ENCODE measurements at places on chromosomes 7 and 10.
A peak's percentile ranks its signal among the peaks of the same experiment; 100 is the strongest.

DNA sequence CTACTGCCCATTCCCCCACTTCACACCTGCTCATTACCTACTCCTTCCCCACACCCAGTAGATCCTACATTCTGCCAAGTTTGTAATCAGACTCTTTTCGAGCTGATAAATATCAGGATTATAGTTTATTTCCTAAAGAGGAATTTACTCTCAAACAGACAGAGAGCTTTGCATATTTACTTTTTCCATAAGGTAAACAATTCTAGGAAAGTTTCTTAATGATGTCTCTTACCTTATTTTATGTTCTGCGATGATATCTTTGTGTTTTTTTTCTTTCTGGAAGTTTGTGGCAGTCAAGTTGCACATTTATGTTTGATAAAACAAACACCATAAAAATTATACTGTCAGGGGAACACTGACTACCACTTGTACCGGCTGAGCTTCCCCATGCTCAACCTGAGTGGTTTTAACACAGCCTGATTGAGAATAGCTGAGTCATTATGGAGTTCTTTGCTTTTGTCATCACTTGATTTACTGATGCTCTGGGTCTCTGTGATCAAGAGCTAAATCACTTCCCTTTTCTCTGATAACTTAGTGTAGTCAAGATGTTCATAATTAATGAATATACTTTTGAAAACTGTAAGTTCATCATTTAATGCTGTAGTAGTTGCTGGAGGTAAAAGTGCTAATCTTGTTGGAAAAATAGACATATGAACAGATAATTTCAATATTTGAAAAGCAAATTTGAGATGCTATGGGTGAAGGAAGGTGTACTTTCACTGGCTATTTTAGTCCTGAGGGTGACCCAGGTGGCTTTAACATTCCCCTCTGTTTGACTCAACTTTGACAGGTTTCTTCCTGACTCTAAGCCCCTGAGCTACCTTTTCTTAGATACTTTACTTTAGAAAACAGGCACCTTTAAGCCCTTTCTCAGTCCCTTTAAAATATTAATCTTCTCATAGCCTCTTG is 1034.5 kb upstream of the LRRTM3 start:
- DNase-seq: peak; percentile 20

GRCh38 chr10:25059990-25060389 is 43.6 kb downstream of the THNSL1 start:
- DNase-seq: peak; percentile 97

DNA sequence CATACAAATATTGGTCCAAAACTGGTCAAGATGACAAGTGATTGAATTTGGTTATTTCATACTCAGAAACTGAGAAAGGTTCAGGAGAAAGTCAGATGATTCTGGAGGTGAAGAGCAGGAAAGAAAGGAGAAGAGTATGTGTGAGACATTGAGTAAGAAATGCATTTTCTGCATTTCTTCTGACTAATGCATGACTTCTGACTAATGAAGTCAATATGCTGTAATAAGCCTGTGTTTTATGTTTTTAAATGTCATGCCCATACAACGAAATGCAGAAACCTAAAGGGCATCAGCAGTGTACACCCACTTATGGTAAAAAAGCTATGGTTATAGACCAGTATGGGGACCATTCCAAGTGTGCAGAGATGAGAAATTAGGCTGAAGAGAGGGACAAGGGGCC is 1227.8 kb upstream of the SORCS1 start:
- DNase-seq: peak; percentile 91

DNA sequence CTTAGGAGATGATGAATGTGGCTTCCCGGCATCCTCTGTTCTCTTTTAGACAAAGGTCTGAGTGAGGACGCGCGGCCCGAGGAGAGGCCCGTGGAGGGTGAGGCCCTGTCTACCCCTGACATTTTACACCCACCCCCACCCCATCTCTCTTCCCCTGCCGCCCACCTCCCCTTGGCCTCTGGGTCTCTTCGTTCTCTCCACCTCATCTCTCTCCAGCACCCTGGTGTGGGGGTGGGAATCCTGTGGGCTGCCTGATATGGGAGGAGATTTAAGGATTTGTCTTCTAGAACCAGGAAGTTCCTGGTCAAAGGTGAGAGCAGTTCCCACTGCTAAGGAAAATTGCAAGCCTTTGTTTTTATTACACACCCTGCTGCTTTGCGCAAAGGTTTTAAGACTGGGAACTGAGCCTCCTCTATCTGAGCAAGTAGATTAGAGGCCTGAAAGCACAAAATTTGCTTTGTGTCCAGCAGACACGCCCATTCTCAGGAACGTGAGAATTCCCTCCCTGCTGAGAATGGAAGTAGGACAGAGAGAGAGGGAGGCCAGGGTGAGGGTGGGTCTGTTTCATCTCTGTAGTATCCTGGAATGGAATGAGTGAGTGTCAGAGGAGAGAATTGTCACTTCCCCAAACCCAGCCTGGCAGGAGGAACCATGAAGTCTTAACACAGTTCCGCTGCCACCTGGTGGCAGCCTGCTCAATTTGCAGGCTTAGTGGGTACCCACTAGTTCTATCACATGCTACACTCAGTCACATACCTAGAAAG is 91.2 kb downstream of the GTF2IRD1 start:
- DNase-seq: peak; percentile 16

- no peak for DNase-seq
Measured at GRCh38 chr7:97006055-97006815, 882 bp downstream of the DLX6 start.

- no peak for DNase-seq
Measured at GRCh38 chr7:156275292-156275691, 365.3 kb upstream of the RNF32 start.

DNA sequence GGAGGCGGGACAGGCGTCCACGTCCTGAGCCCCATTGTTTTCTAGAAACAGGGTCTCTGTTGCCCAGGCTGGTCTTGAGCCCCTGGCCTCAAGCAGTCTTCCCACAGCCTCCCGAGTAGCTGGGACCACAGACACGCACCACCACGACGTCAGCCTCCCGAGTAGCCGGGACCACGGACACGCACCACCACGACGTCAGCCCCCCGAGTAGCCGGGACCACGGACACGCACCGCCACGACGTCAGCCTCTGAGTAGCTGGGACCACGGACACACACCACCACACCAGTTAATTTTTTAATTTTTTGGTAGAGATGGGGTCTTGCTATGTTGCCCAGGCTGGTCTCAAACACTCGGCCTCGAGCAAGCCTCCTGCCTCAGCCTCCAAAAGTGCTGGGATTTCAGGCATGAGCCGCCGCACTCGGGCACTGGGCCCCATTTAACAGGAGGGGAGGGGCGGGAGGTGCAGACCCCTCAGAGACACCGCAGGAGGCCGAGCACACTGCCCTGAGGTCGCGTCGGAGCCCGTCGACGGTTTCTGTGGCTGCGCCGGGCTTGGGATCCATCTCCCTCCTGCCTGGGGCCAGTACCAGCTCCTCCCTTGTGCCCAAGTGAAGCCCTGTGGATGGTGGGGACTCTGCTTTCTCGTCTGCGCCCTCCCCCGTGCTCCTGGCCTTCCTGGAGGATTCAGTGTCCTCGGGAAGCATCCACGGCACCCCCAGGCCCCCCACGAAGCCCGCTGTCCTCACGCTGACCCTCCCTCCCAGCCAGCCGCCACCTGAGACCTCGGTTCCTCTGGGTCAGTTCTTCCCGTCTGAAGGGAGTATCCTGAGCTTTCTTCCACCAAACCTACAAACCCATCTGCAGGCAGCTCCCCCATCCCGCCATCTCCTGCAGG is 13.0 kb downstream of the FAM20C start:
- no peak for DNase-seq

GRCh38 chr7:102193806-102194205 is 92.9 kb upstream of the SH2B2 start:
- no peak for DNase-seq
